ENCODE measurements at places on chromosomes 2 and 18.

DNA sequence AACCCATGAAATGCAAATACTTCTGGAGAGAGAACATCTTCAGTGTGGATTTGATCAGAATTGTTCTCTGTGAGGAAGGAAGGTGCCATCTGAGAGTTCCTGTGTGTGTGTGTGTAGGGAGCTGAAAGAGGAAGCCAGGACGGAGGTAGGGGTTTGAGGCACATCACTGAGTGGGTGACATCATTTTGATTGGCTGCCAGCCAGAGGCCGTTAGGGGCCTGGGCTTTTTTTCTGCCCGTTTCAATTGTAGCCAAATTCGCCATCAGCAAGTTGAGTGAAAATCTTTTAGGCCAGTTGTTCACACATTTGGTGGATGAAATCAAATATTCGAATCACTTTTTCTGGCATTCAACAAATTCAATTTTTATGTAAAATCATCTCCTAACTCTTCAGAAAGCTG, 48.9 kb downstream of the TSN start:
- no peak for DNase-seq

GRCh38 chr2:120294008-120294340, 41.3 kb downstream of the RALB start:
- peak; percentile 33 for DNase-seq

- DNase-seq = no peak
Measured at GRCh38 chr2:163735685-163736432, at the start of gene FIGN. Gene FIGN, minus strand, starts transcription at chr2:163736008. Its CDS starts 1,081 bp downstream, at chr2:163734927.

- DNase-seq = no peak
Measured at GRCh38 chr18:12433829-12434540, 26.3 kb downstream of the PRELID3A start.

All from Peyer's patch (tissue), 4 donors.